ENCODE measurements at places on chromosomes 11 and 22. TPM values are rescaled to one million over a fixed set of nuclear protein-coding genes. Genes with fewer than 3 reads are reported as not detected.

- H3K4me3 ChIP-seq, result no peak overlapping the region
- no peaks in the 10 kb centered on the region for H3K27me3 ChIP-seq
- H3K36me3 ChIP-seq, result peaks cover 4% of the 10 kb centered on the region
- DNase-seq, result no peak
- H3K27ac ChIP-seq, result no peak overlapping the region
These were observed 14.1 kb upstream of the B3GNT6 start for GRCh38 chr11:77019976-77020595.

DNA sequence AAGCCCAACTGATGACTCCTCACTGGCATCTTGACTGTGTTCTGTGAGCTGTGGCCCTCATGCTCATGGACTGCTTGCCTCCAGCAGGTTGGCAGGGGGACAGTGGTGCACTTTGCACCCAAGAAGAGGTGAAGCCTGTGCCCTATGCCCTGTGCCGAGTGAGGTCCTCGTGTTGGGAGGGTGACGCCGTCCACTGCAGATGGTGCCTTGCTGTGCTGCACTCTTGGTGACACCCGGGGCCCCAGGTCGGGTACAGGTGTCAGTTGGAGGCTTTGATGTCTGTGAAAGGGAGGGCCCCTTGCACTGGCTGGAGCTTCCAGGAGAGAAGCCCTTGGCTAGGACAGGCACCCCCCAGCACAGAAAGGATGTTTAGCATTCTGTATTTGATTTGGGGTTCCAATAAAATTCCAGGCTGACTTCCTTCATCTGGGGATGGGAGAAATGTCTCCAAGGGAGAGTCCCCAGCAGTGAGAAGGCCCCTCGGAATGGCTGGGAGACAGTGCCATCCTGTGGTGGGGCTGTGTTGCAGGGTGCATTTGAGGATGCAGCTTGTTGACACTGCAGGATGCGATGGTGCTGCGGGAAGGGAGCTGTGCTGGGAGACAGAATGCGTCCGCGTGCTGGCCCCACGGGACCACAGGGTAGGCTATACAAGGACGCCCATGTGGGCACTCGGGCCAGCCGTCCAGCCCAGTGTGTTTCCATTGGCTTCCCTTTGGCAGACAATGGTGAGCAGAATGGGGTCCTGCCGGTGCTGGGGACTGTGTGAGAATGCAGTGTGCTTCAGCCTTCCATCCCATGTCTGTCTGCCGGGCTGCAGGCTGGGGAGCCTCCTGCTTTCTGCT is 2.5 kb upstream of the ZDHHC8 start:
- peaks cover 20% of the 10 kb centered on the region for H3K36me3 ChIP-seq
- no peak for DNase-seq
- peaks cover 25% of the 10 kb centered on the region for H3K4me1 ChIP-seq
- no peak overlapping the region for H3K4me3 ChIP-seq
- H3K27ac ChIP-seq, result no peak overlapping the region

- no peak overlapping the region for H3K27ac ChIP-seq
- no peaks in the 10 kb centered on the region for H3K4me1 ChIP-seq
- H3K36me3 ChIP-seq, result no peaks in the 10 kb centered on the region
- H3K27me3 ChIP-seq, result no peaks in the 10 kb centered on the region
- no peak for DNase-seq
These were observed 213.1 kb downstream of the INSC start for GRCh38 chr11:15327786-15328231.

DNA sequence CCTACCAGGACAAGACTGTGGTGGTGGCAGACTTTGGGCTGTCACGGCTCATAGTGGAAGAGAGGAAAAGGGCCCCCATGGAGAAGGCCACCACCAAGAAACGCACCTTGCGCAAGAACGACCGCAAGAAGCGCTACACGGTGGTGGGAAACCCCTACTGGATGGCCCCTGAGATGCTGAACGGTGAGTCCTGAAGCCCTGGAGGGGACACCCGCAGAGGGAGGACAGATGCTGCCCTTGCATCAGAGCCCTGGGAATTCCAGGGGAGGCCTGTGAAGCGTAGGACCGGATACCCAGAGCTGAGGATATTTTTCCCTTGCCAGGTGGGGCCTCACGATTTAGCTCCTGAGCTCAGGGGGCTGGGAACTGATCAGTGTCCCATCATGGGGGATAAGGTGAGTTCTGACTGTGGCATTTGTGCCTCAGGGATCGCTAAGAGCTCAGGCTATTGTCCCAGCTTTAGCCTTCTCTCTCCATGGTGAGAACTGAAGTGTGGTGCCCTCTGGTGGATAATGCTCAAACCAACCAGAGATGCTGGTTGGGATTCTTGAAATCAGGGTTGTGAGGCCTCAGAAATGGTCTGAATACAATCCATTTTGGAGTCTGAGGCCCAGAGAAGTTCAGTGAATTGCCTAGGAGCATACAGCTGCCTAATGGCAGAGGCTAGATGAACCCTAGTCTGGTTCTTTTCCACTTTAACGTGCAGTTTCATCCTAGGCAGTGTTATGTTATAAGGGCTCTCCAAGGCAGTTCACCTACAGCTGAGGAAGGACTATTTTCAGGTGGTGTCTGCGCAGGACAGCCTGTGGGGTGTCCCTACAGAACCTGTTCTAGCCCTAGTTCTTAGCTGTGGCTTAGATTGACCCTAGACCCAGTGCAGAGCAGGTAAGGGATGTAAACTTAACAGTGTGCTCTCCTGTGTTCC is 19.5 kb downstream of the PIK3IP1 start:
- no peaks in the 10 kb centered on the region for H3K4me1 ChIP-seq
- H3K27ac ChIP-seq, result peak overlapping the region; percentile 39
- peaks cover 55% of the 10 kb centered on the region for H3K36me3 ChIP-seq
- peak; percentile 74 for DNase-seq
- no peak overlapping the region for H3K4me3 ChIP-seq

DNA sequence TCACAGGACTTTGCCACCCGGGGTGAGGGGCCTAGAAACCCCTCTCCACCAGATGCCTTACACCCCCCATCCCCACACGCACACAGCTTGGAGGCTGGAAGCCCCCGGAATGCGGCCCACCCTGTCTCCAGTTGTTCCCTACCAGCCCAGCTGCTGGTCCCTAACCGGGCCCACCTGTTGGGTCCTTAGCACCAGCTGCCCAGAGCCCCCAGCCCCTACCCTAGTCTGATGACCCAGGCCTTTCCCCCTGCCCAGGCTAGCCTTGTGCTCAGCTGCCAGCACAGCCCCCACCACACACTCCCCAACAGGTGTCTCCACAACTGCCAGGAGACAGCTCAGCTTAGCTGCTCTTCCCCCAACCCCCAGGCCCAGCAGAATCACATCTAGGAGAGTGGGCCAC is 67.1 kb downstream of the CDKN1C start:
- no peaks in the 10 kb centered on the region for H3K27me3 ChIP-seq
- no peak overlapping the region for H3K27ac ChIP-seq
- H3K36me3 ChIP-seq, result no peaks in the 10 kb centered on the region
- no peak for DNase-seq
- H3K4me1 ChIP-seq, result no peaks in the 10 kb centered on the region

DNA sequence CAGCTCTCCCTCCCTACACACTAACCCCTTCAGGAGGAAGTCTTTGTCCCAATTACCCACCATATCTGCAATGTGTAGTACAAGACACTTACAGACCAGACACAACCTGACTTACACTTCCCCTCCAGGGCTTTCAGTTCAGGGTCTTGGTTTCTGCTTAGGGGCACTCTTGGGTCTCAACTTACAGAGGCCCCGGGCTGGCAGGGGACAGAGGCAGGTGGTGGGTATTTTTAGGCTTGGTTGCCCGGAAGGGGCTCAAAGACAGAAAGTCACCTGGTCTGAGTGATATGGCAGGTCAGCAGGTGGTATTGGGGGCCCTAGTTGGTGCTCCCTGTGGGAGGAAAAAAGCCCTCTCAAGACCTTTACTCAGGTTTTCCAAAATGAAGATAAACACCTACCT is 3.4 kb upstream of the TMEM184B start:
- no peak for DNase-seq
- no peaks in the 10 kb centered on the region for H3K36me3 ChIP-seq
- no peak overlapping the region for H3K4me3 ChIP-seq
- peaks cover 16% of the 10 kb centered on the region for H3K4me1 ChIP-seq

DNA sequence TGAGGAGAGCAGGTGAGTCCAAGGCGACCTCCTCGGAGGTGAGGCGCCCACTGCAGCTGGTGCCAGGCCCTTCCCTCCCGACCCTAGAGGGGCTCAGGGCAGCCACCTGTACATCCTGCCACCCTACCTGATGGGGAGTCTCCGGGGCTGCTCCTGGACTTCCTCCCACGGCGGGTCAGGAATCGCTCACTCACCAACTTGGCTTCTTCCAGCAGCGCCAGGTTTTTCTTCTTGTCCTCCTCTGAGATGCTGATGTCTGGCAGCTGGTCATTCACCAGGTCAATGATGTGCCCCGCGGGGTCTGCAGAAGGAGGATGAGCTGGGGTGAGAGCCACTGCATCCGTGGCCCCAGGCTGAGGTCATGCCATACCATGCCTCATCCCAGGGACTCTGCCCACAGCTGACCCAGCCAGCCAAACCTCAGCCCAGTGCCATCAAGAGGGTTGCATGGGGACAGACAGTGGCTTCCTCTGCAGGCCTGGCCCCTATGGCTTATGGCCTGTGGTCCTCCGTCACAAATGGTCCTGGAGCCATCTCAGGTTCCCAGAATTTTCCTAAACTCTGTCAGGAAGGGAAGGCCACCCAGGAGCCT is 61.0 kb upstream of the LYVE1 start:
- H3K4me1 ChIP-seq, result peaks cover 25% of the 10 kb centered on the region
- H3K27ac ChIP-seq, result peak overlapping the region; percentile 1
- no peak overlapping the region for H3K4me3 ChIP-seq
- H3K36me3 ChIP-seq, result peaks cover 61% of the 10 kb centered on the region

DNA sequence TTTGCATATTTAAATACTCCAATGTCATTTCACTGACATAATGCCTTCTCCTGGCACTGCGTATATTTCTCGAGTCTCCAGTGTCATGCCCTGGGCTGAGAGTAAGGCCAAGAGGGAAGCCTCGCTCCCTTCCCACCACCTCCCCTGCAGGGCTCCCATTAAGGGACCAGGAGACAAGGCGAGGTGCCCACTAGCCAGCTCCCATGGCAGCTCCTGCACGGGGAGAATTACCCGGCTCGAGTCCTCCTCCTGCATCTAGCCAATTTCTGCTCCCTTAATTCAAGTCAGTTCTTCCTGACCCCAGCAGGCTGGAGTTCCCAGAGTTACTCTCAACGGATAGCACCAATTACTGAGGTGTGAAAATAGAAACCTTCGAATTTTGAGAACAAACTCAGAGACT is 31.9 kb downstream of the OPCML start:
- no peak for DNase-seq
- H3K4me1 ChIP-seq, result no peaks in the 10 kb centered on the region
- no peaks in the 10 kb centered on the region for H3K27me3 ChIP-seq
- no peak overlapping the region for H3K27ac ChIP-seq
- H3K36me3 ChIP-seq, result no peaks in the 10 kb centered on the region
- no peak overlapping the region for H3K4me3 ChIP-seq

DNA sequence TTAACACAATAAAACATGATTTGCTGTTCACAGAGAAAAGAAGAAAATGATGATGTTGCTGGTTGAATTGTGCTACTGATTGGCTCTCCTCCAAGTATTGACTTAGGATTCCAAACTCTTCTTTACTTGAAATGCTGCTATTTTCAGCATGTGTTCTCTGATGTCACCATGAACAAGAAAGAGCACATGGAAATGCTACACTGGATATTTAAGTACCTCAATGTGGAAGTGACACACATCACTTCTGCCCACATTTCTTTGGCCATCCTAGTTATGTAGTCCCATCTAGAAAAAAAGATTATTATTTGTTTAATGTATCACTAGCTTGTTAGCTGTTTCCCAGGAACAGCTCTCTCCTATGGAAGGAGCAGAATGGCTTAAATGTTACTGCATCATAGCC is 27.2 kb downstream of the OR52B2 start:
- no peak overlapping the region for H3K4me3 ChIP-seq
- H3K36me3 ChIP-seq, result no peaks in the 10 kb centered on the region
- no peaks in the 10 kb centered on the region for H3K27me3 ChIP-seq
- H3K27ac ChIP-seq, result no peak overlapping the region
- no peaks in the 10 kb centered on the region for H3K4me1 ChIP-seq
- no peak for DNase-seq

- H3K27ac ChIP-seq, result peak overlapping the region; percentile 1
- H3K4me1 ChIP-seq, result peaks cover 3% of the 10 kb centered on the region
- no peaks in the 10 kb centered on the region for H3K36me3 ChIP-seq
- no peak for DNase-seq
- H3K4me3 ChIP-seq, result no peak overlapping the region
- no peaks in the 10 kb centered on the region for H3K27me3 ChIP-seq
These were observed 111.3 kb downstream of the PLEKHA7 start for GRCh38 chr11:16902781-16903378.

DNA sequence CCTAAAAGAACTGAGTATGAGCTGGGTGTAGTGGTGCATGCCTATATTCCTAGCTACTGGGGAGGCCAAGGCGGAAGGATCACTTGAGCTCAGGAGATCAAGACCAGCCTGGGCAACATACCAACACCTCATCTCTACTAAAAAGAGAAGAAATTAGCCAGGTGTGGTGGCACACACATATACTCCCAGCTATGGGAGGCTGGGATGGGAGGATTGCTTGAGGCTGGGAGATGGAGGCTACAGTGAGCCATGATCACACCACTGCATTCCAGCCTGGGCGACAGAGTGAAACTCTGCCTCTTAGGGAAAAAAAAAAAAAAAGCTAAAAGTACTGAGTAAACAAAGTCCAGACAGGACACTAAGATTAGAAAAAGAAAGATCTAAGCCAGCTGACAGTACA is 3.5 kb upstream of the HTR3B start:
- peaks cover 2% of the 10 kb centered on the region for H3K4me1 ChIP-seq
- H3K4me3 ChIP-seq, result no peak overlapping the region
- H3K27ac ChIP-seq, result no peak overlapping the region
- no peaks in the 10 kb centered on the region for H3K27me3 ChIP-seq

GRCh38 chr11:76978239-76978638 is 56.0 kb upstream of the B3GNT6 start:
- H3K4me3 ChIP-seq, result no peak overlapping the region
- no peaks in the 10 kb centered on the region for H3K4me1 ChIP-seq
- no peak overlapping the region for H3K27ac ChIP-seq
- no peaks in the 10 kb centered on the region for H3K27me3 ChIP-seq
- no peaks in the 10 kb centered on the region for H3K36me3 ChIP-seq
- no peak for DNase-seq

DNA sequence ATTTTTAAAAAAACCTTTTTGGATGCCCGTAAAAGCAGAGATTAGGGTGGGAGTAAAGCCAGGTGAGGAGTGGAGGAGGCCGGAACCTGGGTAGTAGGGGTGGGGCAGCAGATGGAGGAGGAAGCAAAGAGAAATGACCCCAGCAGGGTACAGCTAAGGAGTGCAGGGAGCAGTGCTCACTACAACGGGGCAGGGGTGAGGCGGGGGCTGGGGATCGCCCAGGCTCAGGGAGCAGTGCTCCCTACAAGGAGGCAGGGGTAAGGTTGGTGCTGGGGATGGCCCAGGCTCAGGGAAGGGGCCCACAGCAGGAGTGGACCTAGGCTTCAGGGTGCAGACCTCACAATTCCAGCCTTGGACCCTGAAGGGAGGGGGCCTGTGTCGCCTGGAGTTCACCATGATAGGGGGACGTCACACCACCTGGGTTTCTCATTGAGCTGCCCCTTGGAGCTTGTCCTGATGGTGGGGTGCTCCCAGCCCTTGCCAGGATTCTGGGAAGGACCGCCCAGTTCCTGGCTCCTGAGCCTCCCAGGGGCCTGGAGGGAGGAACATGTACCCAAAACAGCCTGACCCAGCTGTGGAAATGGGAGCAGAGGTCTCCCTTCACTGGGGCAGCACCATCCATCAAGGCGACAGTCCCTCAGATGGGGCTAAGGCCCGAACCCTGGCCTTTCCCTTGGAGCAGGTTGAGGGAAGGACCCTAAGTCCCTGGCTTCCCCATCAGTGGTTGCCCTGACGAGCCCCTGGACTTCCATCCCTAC is 2.9 kb upstream of the PNPLA2 start:
- no peak overlapping the region for H3K4me3 ChIP-seq
- H3K36me3 ChIP-seq, result peaks cover 22% of the 10 kb centered on the region
- no peak for DNase-seq

The MFRP gene
- total RNA-seq, result 0.14 TPM

The NEU3 gene
- 3.3 TPM for total RNA-seq
